ENCODE measurements at places on chromosomes 5 and 9. TPM values are rescaled to one million over a fixed set of nuclear protein-coding genes. Genes with fewer than 3 reads are reported as not detected.

- DNase-seq = no peak
Measured at GRCh38 chr9:8917956-8918739, 1118.6 kb upstream of the DMAC1 start.

The PTGER4 gene
- 51.4 TPM for total RNA-seq

- DNase-seq = no peak
Measured at GRCh38 chr5:125085797-125086505, 339.5 kb upstream of the ZNF608 start.

DNA sequence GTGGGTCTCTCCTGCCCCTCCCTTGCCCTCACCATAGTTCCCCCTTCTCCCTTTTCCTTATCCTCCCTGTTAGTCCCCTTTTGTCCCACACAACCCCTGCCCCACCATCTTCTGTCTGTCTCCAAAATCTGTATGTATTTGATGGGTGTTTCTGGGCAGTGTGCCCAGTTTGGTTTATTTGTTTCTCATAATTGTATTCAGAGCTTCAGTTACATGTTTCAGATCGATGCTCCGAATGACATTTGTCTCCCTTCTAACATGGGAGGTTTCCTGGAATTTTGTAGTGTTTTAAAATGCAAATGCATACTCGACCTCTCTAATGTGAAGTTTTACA, 22.2 kb downstream of the FBXL7 start:
- no peak for DNase-seq

Data from activated naive CD8-positive, alpha-beta T cell treated with anti-CD3 and anti-CD28 coated beads, Interleukin-2, amount 10 ng/mL, durations not matched to agents 7 days and 5 days (primary cell).